ENCODE measurements at places on chromosomes 12 and 14.

DNA sequence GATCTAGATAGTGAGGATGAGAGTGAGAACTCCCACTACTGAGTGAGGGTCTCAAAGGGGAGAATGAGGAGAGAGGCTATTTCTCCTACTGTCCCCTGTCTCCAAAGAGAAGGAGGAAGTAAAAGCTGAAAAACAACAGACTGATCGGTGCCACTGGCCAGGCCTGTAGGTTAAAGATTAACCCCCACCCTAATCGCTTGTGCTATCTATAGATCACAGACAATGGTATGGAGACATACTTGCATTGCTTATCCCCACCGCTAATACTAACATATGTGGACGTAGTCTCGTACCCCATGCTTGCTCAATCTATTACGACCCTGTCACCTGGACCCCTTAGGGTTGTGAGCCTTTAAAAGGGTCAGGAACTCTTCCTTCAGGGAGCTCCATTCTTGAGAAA, 777.9 kb upstream of the TMEM132C start:
- H3K27ac ChIP-seq: peak overlapping the region; percentile 32
- H3K36me3 ChIP-seq: no peaks in the 10 kb centered on the region
- no peak overlapping the region for H3K4me3 ChIP-seq
- H3K4me1 ChIP-seq: peaks cover 25% of the 10 kb centered on the region
- DNase-seq: no peak

DNA sequence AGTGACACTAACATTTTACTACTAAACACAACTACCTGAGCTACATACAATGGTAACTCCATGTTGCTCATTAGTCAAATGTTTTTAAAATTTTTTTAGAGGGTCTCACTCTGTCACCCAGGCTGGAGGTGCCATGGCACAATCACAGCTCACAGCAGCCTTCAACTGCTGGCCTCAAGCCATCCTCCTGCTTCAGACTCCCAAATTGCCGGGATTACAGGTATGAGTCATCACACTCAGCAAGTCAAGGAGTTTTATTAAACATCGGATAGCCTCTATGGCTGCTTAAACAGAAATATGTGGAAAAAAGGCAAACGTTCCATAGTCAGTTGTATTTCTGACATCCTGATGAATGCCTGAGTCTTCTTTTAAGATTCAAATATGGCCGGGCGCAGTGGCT, 11.1 kb upstream of the NPFF start:
- no peak for DNase-seq
- H3K27ac ChIP-seq: no peak overlapping the region
- H3K27me3 ChIP-seq: no peaks in the 10 kb centered on the region
- no peaks in the 10 kb centered on the region for H3K4me1 ChIP-seq

- H3K4me3 ChIP-seq: no peak overlapping the region
- H3K27ac ChIP-seq: no peak overlapping the region
- no peaks in the 10 kb centered on the region for H3K27me3 ChIP-seq
- H3K36me3 ChIP-seq: no peaks in the 10 kb centered on the region
- H3K4me1 ChIP-seq: no peaks in the 10 kb centered on the region
Measured at GRCh38 chr12:119378903-119379302, 44.4 kb downstream of the CCDC60 start.

GRCh38 chr12:3728686-3729085, 24.2 kb downstream of the CRACR2A start:
- no peaks in the 10 kb centered on the region for H3K36me3 ChIP-seq
- H3K27me3 ChIP-seq: no peaks in the 10 kb centered on the region

DNA sequence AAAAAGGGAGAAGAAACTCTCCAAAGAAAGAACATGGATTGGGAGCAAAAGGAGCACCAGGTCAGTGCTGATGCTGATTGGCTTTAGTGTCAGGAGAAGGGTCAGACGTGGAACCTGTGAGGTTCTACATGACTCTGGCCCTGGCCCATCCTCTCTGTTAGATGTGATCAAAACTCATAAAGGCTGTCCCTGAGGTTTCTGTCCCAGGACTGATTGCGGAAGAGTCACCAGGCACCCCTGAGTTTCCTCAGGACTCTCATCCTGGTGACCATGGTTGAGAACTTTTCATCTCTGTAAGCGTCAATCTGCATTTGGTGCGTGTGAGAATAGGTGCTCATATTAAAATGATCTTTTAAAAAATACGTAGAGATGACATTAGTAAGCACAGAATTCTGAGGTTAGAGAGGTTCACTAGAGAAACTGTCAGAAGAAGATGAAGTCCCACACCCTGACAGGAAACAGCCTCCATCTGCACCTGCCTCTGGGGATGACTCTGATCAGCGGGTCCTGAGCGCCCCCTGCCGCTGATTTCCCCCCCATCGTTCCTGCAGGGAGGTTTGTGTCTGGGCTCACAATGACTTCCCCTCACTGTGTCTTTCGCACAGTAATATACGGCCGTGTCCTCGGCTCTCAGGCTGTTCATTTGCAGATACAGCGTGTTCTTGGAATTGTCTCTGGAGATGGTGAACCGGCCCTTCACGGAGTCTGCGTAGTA, 741.8 kb downstream of the TMEM121 start:
- H3K4me1 ChIP-seq: no peaks in the 10 kb centered on the region
- H3K36me3 ChIP-seq: no peaks in the 10 kb centered on the region
- H3K4me3 ChIP-seq: no peak overlapping the region
- DNase-seq: no peak

DNA sequence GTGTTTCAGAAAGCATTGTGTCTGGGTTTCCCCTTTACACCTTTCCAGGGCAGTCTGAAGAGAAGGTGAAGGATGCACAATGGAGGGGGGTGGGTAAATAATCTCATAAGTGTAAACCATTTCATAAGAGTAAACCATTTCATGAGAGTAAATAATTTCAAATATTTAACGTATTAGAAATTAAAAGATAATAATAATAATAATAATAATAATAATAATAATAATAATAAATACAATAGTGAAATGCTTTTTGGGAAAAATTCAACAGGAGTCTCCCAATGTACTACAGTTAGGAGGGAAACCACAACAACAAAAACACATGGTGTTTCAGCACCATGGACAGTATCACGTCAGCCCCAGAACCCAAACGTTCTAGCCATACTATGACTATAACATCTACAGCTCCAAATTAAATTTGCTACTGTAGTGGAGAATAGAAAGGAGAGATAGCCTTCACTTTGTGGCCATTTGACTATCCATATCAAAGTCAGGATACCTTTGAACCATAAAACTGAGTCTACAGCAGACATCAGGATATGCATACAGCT, 691.8 kb downstream of the BCL11B start:
- DNase-seq: peak; percentile 7
- H3K4me3 ChIP-seq: no peak overlapping the region
- no peaks in the 10 kb centered on the region for H3K27me3 ChIP-seq
- H3K36me3 ChIP-seq: no peaks in the 10 kb centered on the region
- H3K4me1 ChIP-seq: no peaks in the 10 kb centered on the region

- no peaks in the 10 kb centered on the region for H3K27me3 ChIP-seq
- H3K27ac ChIP-seq: no peak overlapping the region
- DNase-seq: no peak
- no peak overlapping the region for H3K4me3 ChIP-seq
- H3K36me3 ChIP-seq: no peaks in the 10 kb centered on the region
Measured at GRCh38 chr12:8969861-8970411, 19.4 kb upstream of the KLRG1 start.

GRCh38 chr12:132289356-132290202, 39.8 kb downstream of the GALNT9 start:
- no peaks in the 10 kb centered on the region for H3K36me3 ChIP-seq
- no peaks in the 10 kb centered on the region for H3K27me3 ChIP-seq
- no peak overlapping the region for H3K27ac ChIP-seq
- no peaks in the 10 kb centered on the region for H3K4me1 ChIP-seq
- DNase-seq: no peak

- DNase-seq: peak; percentile 22
- no peak overlapping the region for H3K27ac ChIP-seq
- no peaks in the 10 kb centered on the region for H3K4me1 ChIP-seq
- H3K4me3 ChIP-seq: no peak overlapping the region
Measured at GRCh38 chr14:60064491-60065072, 27.1 kb upstream of the PCNX4 start.

Data from MM.1S (cell line).